Esophagus squamous epithelium (tissue), 5 donors: ENCODE measurements at places on chromosomes 2 and 18.

DNA sequence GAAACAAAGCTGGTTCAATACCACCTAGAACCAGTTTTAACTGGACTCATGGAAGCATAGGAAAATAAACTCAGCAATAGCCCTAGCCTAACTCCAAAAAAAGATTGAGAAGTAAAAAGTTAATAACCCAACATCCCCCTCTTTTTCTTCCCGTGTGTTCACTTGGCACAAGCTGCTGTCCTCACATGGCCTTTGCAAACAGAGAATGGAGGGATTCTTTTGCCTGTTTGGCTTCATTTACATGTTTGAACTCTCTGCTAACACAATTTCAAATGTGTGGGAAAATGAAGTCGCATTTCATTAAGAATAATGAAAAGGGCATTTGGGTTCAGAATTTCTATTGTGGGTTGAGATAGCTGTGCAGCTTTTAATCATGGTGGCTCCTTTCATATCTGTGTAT lies 589.2 kb upstream of the LRRTM1 start:
- no peak for DNase-seq

DNA sequence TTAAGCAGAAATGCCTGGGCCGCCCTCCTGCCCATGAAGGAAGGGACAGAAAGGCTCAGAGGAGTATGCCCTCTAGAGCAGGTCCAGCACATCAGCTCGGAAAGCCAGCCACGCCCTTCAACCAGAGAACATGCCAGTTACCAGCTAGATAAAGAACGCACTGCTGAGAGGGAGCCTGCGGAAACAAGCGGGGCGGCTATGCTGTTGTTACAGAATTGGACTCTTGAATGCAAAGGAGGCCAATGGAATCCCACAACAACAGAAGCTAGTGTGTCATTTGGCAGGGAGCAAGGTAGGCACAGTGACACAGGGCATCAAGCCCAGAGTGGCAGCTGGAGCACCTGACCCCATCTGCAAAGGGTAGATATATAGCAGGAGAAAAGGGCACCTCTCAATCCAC lies 242.9 kb upstream of the ID2 start:
- DNase-seq = no peak

DNA sequence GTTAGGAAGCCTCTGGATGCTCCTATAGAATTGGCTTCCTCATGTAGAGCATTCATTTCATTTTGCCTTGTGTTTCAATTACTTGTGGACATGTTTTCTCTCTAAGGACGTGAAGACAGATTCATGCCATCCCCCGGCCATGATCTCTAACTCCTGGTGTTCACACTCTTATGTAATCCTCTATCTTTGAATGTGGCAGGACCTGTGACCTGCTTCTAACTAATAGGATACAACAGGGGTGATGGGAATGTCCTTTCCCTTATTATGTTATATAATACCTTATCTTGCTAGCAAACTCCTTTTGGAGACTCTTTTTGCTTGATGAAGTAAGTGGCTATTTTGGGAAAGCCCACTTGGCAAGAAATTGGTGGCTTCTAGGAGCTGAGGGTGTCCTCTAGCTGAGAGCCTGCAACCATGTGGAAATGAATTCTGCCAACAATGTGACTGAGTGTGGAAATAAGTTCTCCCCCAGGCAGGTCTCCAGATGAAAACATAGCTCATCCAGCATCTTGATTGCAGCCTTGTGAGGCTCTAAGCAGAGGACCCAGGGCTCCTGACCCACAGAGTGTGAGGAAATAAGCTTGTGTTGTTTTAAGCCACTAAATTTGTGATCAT lies 13.8 kb downstream of the DPYSL5 start:
- no peak for DNase-seq

GRCh38 chr2:230825354-230825753 lies 39.4 kb upstream of the ITM2C start:
- no peak for DNase-seq

DNA sequence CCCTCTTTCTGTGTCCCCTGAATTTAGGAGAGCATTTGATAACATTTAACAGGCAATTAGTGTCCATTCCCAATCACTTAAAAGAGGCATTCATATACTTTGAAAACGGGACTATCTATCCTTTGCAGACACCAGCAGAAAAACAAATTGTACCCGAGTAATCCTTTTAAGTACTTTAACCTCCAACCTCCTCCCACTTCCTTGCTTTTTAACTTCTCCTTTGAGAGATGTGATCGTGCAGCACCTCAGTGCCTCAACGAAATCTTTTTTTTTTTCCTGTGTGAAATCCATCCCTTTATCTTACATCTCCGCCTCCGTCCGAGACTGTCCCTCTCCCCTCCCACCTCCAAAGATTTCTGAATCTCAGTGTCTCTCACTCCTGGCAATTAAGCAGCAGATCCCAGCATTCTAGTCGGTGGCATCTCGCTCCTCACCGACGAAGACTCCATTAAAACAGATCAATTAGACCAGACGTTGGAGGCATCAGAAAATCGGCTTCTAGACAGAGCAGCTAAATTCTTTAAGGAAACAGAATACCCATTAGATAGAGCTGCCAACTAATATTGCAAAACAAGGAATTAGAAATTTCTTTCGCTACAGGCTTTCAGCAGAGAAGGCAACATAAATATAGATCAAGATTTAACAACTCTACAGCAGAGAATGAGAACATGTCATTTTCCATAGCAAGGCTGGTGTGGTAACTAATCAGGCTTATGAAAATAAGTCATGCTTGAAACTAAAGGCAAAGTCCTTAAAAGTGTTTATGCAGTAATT lies 1.9 kb upstream of the TMEFF2 start:
- no peak for DNase-seq
